ENCODE measurements at places on chromosomes 12 and 14. TPM values are rescaled to one million over a fixed set of nuclear protein-coding genes. Genes with fewer than 3 reads are reported as not detected.

DNA sequence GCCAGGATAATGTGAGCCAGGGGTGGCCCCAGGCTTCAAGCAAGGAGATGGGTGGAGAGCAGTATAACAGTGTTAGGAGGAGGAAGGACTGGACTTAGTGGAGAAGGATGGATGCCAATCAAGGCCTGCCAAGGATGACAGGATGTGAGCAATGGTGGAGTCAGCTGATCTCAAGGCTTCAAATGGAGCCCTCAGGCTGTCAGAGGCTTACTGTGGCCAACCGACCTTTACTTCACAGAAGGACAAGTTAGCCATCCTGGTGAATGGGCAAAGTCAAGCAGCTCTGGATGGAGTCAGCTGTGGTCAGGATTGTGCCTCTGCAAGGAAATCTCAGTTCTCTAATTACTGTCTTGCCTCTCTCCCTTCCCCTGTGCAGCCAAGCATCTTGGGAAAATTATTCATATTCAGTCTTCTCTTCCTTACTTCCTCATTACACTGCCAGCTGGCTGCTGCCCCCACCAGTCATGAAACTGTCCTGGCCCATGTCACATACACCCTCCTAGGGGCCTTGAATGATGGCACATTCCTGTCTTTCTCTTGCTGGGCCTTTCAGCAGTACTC lies 7.6 kb upstream of the STAT6 start:
- DNase-seq, result no peak

DNA sequence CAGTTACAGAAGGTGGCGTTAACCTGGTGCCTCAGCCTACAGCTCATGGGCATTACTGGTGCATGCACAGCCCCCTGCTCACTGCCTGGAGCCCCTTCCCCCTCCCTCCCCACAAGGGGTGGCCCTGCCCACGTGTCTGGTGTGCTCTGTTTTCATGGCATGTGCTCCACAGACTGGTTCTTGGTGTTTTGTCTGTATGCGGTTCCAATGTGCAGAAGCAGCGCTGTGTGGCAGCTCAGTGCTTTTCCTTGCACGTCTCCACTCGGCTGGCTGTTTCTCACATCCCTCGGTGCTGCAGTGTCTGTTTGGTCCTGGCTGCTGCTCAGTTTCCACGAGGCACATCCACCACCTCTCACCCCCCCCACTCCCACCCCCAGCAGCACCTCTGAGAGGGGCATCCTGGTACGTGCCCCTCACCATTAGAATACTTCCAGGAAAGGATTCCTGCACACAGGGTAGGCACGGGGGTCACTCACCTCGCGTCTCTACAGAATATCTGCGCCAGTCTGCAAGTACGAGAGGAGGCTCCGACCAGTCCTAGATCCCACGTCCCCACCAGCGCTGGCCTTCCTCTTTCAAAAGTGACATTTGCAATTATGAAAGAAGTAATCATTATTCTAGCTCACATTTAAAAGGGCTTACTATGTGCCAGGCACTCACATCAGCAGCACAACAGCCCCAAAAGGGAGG lies 27.1 kb downstream of the DIO3 start:
- no peak for DNase-seq

GRCh38 chr12:98354520-98355035 lies 160.8 kb upstream of the TMPO start:
- DNase-seq, result no peak

- no peak for DNase-seq
These were observed 376.0 kb downstream of the C12orf75 start for GRCh38 chr12:105706321-105706972.

TAS2R31 gene
- 0.88 TPM for total RNA-seq

GRIN2B gene
- total RNA-seq, result 0.03 TPM
